ENCODE measurements at places on chromosomes 4 and X.
A peak's percentile ranks its signal among the peaks of the same experiment; 100 is the strongest.

DNA sequence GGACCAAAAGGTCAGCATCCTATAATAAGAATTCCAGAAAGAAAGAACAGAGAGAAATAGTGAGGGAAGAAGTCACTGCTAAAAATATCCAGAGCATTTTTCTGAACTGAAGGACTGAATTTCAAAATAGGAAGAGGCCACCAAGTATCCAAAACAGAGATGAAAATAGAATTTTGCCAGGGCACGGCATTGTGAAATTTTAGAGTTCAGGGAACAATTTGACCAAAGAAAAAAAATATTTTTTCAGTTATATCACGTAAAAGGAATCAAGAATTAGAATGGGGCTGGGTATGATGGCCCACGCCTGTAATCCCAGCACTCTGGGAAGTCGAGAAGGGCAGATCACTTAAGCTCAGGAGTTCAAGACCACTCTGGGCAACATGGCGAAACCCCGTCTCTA, 65.4 kb downstream of the FGFBP1 start:
- DNase-seq = no peak

- no peak for DNase-seq
Observed at GRCh38 chr4:25702848-25703247, 47.2 kb downstream of the SLC34A2 start.

DNA sequence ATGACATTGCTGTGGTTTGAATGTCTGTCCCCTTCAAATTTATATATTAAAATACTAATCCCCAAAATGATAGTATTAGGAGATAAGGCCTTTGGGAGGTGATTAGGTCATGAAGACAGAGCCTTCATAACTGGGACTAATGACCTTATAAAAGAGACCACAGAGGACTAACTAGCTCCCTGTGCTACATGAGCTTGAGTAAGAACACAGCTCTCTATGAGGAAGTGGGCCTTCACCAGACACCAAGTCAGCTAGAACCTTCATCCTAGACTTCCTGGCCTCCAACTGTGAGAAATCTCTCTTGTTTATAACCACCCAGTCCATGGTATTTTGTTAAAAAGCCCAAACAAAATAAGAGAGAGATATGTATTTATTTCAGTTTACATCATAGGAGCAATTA, 242.2 kb upstream of the CTSO start:
- DNase-seq = no peak

GRCh38 chrX:30943984-30944383, 54.9 kb upstream of the TAB3 start:
- DNase-seq = no peak

DNA sequence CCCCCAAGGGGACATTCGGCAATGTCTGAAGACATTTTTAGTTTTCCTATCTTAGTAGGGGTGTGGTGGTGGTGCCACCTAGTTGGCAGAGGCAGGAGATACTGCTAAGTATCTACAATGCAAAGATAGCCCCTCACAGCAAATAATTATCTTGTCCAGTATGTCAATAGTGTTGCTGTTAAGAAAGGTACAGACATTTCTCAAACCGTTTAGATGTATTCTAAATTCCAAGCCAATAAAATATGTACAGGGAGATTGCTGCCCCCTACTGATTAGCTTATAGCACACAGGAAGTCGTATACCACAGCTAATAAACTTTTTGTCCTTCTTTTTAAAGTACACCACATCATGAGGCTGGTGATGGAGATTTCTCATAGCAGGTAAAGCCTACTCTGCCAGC, 260.5 kb downstream of the TMA16 start:
- DNase-seq = peak; percentile 19

DNA sequence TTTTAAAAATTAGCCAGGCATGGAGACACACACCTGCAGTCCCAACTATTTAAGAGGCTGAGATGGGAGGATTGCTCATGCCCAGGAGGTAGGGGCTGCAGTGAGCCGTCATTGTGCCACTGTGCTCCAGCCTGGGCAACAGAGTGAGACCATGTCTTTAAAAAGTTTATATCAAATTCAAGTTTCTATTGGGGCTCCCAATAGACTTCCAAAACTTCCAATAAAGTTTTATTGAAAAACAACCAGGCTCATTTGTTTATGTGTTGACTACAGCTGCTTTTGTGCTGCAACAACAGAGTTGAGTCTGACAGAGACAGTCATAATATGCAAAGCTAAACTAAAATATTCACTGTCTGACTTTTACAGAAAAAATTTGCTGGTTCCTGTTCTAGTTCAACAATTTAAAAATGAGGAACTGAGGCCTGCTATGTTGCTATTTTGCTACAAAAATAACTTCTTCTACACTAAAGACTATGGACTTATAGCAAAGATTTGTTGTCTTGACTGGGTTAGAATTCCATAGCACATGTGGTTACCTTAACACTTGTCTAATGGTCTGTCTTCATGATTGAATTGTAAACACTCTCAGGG, 63.3 kb upstream of the RELL1 start:
- DNase-seq = no peak

DNA sequence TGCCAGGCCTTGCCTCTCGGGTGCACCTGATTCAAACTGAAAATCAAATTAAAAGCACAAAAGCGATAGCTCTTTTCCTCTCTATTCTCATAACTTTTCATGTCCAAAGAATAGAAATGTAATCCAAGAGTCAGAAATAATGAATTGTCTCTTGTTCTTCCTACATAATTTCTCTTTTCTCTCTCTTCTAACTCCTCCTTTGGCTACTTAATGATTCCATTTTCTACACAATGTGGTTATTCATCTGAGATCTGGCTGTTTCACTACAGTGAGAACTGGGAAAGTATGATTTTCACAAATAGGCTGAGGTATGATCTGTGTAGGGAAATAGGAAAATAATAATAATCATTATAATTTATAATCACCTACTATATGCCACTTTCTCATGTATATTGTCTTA, 703.5 kb downstream of the PDHA2 start:
- no peak for DNase-seq

DNA sequence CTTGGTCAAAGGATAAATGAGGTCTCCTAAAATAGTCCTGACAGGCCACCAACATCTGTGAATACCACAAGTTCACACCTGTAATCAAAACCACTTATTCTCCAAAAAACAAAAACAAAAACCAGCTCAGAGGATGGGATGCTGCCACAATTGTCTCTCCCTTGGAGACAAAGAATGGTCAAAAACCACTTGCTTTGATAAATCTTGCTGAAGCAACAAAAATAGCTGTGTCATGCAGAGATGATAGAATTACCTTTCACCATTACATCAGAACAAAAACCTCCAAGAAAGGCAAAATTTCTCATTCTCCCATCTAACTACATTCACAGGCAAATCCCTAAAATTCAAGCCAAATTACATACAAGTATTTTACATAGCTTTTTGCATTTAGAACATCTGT, 180.4 kb downstream of the MAML3 start:
- DNase-seq = no peak

GRCh38 chrX:101164766-101165590, 54.6 kb upstream of the DRP2 start:
- DNase-seq = no peak
